Mucosa of gallbladder (tissue), 1 donor: ENCODE measurements at places on chromosomes 1 and 21. TPM values are rescaled to one million over a fixed set of nuclear protein-coding genes. Genes with fewer than 3 reads are reported as not detected.

GRCh38 chr1:207463571-207463970, 9.4 kb downstream of the CR2 start:
- no peak for DNase-seq

- no peak for DNase-seq
Observed at GRCh38 chr1:103267893-103268292, 159.6 kb upstream of the COL11A1 start.

- peak; percentile 16 for DNase-seq
Observed at GRCh38 chr21:37658817-37659458, 257.3 kb downstream of the KCNJ6 start.

Gene EPS15
- total RNA-seq, result 67.0 TPM

Gene WLS
- 205 TPM for total RNA-seq

Gene VANGL2
- total RNA-seq, result 6.5 TPM

Gene CYP4A11
- 14.2 TPM for total RNA-seq
